T-cell (primary cell): ENCODE measurements at places on chromosomes 3 and 15. TPM values are rescaled to one million over a fixed set of nuclear protein-coding genes. Genes with fewer than 3 reads are reported as not detected.

GRCh38 chr3:99958222-99958912, 140.7 kb downstream of the CMSS1 start:
- no peak for DNase-seq
- H3K36me3 ChIP-seq = no peaks in the 10 kb centered on the region
- no peaks in the 10 kb centered on the region for H3K4me1 ChIP-seq

The GRAMD2A gene
- not detected for total RNA-seq

DNA sequence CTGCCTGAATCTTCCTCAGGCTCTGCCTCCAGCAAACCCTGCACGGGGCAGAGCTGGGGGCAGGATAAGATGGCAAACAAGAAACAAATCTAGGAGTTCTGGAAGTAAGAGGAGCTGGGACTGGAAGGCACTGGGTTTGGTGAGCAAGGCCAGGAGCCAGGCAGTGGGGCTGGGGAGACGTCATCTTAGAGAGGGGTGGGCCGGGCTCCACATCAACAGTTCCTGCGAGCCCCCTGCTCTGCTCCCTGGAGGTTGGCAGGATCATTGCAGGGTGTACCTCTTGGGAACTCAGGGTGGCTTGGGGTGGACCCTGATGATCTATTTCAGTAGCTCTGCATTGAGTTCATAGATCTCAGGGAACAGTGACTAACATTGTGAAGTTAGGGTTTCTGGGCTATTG, 87.3 kb upstream of the PRR23E start:
- no peak overlapping the region for H3K27ac ChIP-seq
- H3K4me3 ChIP-seq = no peak overlapping the region
- DNase-seq = no peak

DNA sequence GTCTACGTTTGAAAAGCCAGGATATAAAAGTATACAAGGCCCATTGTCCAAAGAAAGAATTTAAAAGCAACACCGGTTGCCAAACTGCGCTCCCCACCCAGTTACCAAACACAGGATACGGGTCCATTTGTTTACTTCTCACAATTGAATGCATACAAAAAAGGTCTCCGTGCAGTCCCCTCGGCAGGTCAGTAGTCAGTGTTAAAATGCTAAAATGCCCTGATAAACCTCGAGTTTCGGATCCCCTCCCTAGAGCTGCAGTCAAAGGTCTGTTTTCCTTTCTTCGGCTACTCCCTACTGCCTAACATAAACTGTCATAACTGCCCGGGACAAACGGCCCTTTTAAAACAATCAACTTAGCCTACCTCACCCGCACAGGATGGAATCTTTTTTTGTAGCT, 534.6 kb downstream of the FOXP1 start:
- no peak overlapping the region for H3K27ac ChIP-seq
- peaks cover 3% of the 10 kb centered on the region for H3K36me3 ChIP-seq
- no peak overlapping the region for H3K4me3 ChIP-seq
- no peaks in the 10 kb centered on the region for H3K27me3 ChIP-seq
